Tibial nerve (tissue), 4 donors: ENCODE measurements at places on chromosomes 5 and 9. TPM values are rescaled to one million over a fixed set of nuclear protein-coding genes. Genes with fewer than 3 reads are reported as not detected.

CBY3 gene
- total RNA-seq = not detected

JMY gene
- 22.9 TPM for total RNA-seq

PDE6A gene
- not detected for total RNA-seq

DNA sequence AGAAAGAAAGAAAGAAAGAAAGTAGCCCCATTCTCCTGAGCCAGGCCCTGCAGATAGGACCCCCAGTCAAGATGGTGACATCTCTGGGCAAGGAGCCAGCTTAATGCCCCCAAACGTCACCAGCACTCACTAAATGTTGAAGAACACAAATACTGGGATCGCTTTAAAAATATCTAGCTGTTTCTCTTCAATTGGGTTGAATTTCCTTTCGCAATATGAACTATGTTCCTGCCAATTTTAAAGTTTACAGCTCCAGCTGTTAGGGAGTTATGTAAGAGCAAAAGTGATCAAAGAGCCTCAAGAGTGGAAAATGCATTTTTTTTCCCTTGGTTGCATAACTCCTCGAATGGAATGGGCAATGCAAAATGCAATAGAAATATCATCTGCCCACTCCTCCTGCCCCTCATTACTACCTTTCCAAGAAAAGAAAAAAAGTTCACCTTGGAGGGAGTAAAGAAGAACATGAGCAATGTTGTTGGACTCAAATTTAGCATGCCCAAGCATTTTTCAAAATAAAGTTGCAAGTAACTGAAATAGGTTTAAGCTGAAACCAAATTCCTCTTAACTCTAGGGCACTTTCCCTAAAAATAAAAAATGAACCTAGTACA lies 244.2 kb upstream of the PIK3R1 start:
- peak; percentile 46 for DNase-seq

- no peak for DNase-seq
Measured at GRCh38 chr5:35183556-35183955, 46.7 kb downstream of the PRLR start.

DNA sequence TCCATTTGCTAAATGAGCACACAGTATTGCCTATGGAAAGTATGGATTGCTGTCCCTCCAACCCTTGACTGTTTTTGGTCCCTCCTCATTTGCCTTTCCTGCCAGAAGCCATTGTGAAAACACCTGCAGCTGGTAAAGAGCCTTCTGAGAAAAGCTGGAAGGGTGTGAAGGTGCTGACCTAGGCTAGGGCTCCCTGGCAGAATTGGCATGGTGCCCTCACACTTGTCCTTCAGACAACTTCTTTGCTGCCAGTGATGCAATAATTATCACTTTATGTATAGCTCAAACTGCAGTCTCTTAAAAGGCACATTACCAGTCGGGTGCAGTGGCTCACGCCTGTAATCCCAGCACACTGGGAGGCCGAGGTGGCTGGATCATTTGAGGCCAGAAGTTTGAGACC lies 4.2 kb downstream of the TXNDC15 start:
- no peak for DNase-seq

GRCh38 chr9:135587658-135588057 lies 26.1 kb downstream of the PAEP start:
- no peak for DNase-seq

- DNase-seq = no peak
Measured at GRCh38 chr9:128094950-128095544, 27.0 kb downstream of the SLC25A25 start.

DNA sequence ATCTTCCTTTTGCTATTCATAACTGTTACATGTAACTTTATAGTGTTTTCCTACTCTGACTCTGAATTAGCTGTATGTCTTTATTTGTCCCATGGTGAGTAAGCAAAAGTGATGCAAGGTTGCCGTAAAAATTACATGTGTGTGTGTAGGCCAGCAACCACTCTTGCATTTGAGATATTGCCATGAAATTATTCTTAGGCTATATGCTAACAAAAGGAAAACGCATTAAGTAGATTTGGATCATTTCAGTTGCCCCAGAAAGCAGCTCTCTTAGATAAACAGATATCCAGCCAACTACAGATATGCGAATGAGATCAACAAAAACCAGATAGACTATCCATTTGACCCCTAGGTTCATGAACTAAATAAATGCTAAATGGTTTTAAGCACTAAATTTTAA lies 73.6 kb downstream of the CYLC2 start:
- DNase-seq = no peak

GRCh38 chr5:86968301-86968753 lies 299.4 kb upstream of the RASA1 start:
- no peak for DNase-seq

- no peak for DNase-seq
Measured at GRCh38 chr5:137921931-137922330, 32.7 kb downstream of the PKD2L2 start.
